ENCODE measurements at places on chromosomes 13 and 19. TPM values are rescaled to one million over a fixed set of nuclear protein-coding genes. Genes with fewer than 3 reads are reported as not detected.

Gene ZNF823
- 2.6 TPM for total RNA-seq

Gene ZNF440
- 12.1 TPM for total RNA-seq

Gene TRIM28
- 279 TPM for total RNA-seq

DNA sequence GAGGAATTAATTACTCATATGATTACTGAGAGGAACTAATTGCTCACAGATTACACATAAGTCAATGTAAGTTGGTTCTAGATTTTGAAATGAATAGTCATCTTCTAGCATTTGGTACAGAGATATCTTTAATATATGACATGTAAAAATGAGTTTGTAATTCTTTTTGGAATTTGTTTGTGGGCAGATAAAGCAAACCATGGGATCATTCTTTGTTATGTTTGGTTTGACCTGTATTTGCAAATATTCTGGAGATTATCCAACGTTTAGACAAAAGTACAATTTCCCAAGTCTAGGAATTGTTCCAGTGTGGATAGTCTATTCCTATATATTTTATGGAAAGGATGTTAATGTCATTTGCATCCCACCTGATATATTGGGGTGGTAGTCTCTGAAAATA, 309.6 kb upstream of the EDNRB start:
- H3K27me3 ChIP-seq, result no peaks in the 10 kb centered on the region
- H3K27ac ChIP-seq, result no peak overlapping the region
- no peak overlapping the region for H3K4me3 ChIP-seq

GRCh38 chr19:30330266-30330665, 41.9 kb upstream of the ZNF536 start:
- DNase-seq, result no peak
- no peak overlapping the region for H3K4me3 ChIP-seq
- no peaks in the 10 kb centered on the region for H3K4me1 ChIP-seq
- H3K27me3 ChIP-seq, result no peaks in the 10 kb centered on the region

GRCh38 chr13:86741762-86742285, 929.3 kb upstream of the SLITRK5 start:
- no peak for DNase-seq
- H3K27me3 ChIP-seq, result no peaks in the 10 kb centered on the region
- H3K4me1 ChIP-seq, result no peaks in the 10 kb centered on the region
- H3K36me3 ChIP-seq, result no peaks in the 10 kb centered on the region
- H3K4me3 ChIP-seq, result no peak overlapping the region

DNA sequence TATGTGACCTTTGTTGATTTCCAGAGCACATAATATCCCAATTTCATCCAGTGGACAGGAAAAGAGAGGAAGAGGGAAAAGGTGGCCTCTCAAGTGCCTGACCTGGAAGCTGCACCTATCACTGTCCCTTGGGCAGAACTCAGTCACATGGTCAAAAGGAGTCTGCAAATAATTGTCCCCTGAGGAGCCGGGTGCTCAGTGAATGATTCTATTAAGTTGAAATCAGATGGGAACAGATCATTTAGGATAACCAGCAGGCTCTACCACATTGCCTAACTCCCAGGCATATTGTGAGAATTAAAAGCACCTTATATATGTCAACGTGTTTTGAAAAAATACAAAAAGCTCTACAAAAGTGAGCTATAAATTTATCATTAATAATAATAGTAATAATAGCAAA, 6.8 kb downstream of the KL start:
- H3K27me3 ChIP-seq, result no peaks in the 10 kb centered on the region
- no peak overlapping the region for H3K27ac ChIP-seq
- no peaks in the 10 kb centered on the region for H3K36me3 ChIP-seq
- no peak for DNase-seq

GRCh38 chr13:45368571-45368970, 27.6 kb upstream of the TPT1 start:
- H3K4me1 ChIP-seq, result peaks cover 9% of the 10 kb centered on the region
- H3K27me3 ChIP-seq, result no peaks in the 10 kb centered on the region
- no peak overlapping the region for H3K27ac ChIP-seq
- H3K36me3 ChIP-seq, result no peaks in the 10 kb centered on the region
- DNase-seq, result no peak
- no peak overlapping the region for H3K4me3 ChIP-seq

- H3K36me3 ChIP-seq, result no peaks in the 10 kb centered on the region
- H3K27me3 ChIP-seq, result no peaks in the 10 kb centered on the region
- no peak for DNase-seq
- no peak overlapping the region for H3K4me3 ChIP-seq
- H3K27ac ChIP-seq, result no peak overlapping the region
- peaks cover 5% of the 10 kb centered on the region for H3K4me1 ChIP-seq
Measured at GRCh38 chr13:30757026-30757742, 21.8 kb downstream of the ALOX5AP start.

- H3K4me1 ChIP-seq, result no peaks in the 10 kb centered on the region
- peaks cover 3% of the 10 kb centered on the region for H3K27me3 ChIP-seq
- DNase-seq, result no peak
- H3K27ac ChIP-seq, result no peak overlapping the region
- H3K4me3 ChIP-seq, result no peak overlapping the region
Measured at GRCh38 chr19:28941833-28942232, 271.1 kb downstream of the UQCRFS1 start.

DNA sequence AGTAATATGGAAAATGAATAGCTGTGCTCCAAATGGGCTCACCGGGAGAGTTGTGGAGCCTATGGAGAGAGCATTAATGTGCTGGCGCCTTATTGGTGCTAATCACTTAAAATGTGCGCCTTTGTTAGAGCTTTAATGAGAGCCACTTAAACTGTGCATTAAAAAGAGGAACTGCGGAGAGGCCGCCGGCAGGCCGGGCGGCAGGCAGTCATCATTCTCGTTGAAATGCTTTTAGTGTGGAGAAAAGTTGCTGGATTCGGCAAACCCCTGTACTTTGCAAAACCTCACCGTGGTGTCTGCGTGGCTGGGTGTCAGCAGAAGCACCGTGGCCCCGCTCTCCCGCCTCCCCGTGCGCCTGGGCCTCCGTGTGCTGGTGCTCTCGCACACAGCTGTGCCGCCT, 105.5 kb downstream of the KDM4B start:
- no peak for DNase-seq
- H3K27me3 ChIP-seq, result no peaks in the 10 kb centered on the region
- H3K4me1 ChIP-seq, result no peaks in the 10 kb centered on the region
- H3K27ac ChIP-seq, result no peak overlapping the region
- H3K4me3 ChIP-seq, result no peak overlapping the region

DNA sequence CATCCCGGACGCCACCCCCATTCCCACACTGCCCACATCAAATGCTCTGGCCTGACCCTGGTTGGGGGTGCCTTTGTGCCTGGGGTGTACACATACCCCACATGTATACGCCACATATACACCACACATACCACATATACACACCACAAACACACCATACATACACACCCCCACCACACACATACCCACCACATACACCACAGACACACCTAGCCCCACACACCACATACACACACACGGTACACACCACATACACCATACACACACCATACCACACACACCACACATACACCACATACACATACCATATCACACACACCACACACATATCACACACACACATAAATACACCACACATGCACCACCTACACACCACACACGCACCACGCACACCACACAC, 10.2 kb downstream of the ERFL start:
- no peaks in the 10 kb centered on the region for H3K36me3 ChIP-seq
- no peaks in the 10 kb centered on the region for H3K4me1 ChIP-seq
- DNase-seq, result no peak
- no peak overlapping the region for H3K27ac ChIP-seq
- H3K4me3 ChIP-seq, result no peak overlapping the region

DNA sequence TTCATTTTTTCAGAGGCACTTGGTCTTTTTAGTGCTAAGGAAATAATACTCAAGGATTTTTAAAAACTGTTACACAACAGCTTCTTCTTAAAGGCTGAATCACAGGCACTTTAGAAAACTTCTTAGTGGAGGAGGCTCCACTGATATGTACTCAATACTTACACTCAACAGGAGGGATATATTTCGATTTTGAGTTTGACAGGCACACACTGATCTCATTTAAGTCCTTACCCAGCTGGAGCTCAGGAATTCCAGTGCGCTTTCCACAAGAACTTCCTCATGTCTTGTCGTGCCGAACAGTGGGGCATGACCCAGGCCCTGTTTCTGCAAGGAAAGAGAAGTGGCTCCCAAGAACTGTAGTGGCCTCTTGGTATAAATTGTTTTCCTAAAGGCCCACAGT, 103.8 kb downstream of the RGCC start:
- H3K4me3 ChIP-seq, result no peak overlapping the region
- DNase-seq, result no peak
- peaks cover 32% of the 10 kb centered on the region for H3K4me1 ChIP-seq
- no peak overlapping the region for H3K27ac ChIP-seq
- H3K27me3 ChIP-seq, result no peaks in the 10 kb centered on the region
